Tongue (tissue), 3 donors: ENCODE measurements at places on chromosomes 7 and 10. TPM values are rescaled to one million over a fixed set of nuclear protein-coding genes. Genes with fewer than 3 reads are reported as not detected.

LDB3 gene
- 314 TPM for total RNA-seq

PNLIPRP3 gene
- not detected for total RNA-seq

CPXM2 gene
- 7.8 TPM for total RNA-seq

DNA sequence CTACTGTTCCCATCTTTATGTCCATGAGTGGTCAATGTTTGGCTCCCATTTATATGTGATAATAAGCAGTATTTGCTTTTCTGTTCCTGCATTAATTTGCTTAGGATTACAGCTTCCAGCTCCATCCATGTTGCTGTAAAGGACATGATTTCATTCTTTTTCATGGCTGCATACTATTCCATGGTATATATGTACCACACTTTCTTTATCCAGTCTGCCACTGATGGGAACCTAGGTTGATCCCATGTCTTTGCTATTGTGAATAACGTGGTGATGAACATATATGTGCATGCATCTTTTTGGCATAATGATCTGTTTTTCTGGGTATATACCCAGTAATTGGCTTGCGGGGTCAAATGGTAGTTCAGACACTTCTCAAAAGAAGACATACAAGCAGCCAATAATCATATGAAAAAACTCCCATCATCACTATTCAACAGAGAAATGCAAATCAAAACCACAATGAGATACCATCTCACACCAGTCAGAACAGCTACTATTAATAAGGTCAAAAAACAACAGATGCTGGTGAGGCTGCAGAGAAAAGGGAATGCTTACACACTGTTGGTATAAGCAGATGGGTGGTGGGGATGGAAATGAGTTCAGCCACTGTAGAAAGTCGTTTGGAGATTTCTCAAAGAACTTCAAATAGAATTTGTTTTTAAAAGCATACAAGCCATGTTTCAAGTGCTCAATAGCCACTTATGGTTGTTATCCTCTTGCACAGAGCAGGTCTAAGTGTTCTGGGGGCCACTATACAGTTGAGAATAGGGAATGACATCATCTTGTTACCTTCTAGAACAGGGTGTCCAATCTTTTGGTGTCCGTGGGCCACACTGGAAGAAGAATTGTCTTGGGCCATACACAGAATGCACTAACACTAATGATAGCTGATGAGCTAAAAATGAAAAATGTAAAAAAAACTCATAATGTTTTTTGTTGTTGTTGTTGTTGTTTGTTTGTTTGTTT, 23.2 kb upstream of the SDK1 start:
- no peak for DNase-seq

RTKN2 gene
- 8.1 TPM for total RNA-seq

DNA sequence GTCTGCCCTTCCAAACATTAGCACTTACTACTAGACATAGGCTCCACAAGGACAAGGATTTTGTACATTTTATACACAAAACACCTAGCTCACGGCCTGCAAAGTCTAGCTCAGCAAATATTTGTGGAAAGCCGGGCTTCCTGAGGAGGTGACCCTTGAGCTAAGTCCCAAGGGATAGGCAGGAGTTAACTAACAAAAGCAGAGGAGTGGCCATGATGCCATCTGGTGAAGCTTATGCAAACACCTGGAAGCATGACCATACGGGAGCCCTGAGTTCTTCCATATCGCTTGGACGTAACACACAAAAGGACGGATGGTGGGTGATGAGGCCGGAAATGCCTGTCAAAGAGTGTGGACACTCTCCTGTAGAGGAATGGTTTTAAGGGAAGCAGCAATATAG, 25.9 kb upstream of the YAE1 start:
- no peak for DNase-seq
